Activated B cell treated with CpG ODN at 0.5 μM for 24 hours (primary cell): ENCODE measurements at places on chromosomes 1 and 21. TPM values are rescaled to one million over a fixed set of nuclear protein-coding genes. Genes with fewer than 3 reads are reported as not detected.

The S100A8 gene
- 0.93 TPM in 1 of 2 replicates, not detected in the other for total RNA-seq

The AGMAT gene
- 8.1 TPM in 2 replicates for total RNA-seq

The GBP6 gene
- not detected in 2 replicates for total RNA-seq

DNA sequence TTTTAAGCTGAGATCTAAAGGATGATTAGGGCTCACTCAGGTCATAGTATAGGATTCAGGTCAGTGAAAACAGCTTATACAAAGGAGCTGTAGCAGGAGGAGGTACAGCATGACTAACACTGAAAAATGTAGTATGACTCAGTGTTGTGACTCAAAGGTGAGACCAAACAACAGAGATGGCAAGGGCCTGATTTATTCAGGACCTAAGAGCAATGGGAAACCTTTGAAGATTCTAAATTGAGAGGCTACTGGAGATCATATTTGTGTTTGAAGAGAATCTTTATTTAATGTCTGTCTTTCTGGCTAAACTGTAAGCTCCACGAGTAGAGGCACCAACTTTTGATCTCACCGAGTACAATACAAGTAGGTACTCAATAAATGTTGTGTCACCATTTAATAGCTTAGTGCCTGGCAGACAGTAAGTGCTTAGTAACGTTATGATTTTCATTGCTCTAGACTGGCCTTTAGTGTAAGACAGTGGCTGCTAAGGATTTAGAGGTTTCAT, 43.5 kb downstream of the PRKAA2 start:
- no peak overlapping the region for H3K4me3 ChIP-seq
- no peak overlapping the region for H3K27ac ChIP-seq
- peaks cover 6% of the 10 kb centered on the region for H3K27me3 ChIP-seq
- no peaks in the 10 kb centered on the region for H3K36me3 ChIP-seq

- H3K27me3 ChIP-seq: no peaks in the 10 kb centered on the region
- no peak for DNase-seq
- no peak overlapping the region for H3K27ac ChIP-seq
- H3K4me3 ChIP-seq: no peak overlapping the region
- H3K36me3 ChIP-seq: peaks cover 45% of the 10 kb centered on the region
Measured at GRCh38 chr21:36195613-36196012, 39.0 kb downstream of the DOP1B start.

DNA sequence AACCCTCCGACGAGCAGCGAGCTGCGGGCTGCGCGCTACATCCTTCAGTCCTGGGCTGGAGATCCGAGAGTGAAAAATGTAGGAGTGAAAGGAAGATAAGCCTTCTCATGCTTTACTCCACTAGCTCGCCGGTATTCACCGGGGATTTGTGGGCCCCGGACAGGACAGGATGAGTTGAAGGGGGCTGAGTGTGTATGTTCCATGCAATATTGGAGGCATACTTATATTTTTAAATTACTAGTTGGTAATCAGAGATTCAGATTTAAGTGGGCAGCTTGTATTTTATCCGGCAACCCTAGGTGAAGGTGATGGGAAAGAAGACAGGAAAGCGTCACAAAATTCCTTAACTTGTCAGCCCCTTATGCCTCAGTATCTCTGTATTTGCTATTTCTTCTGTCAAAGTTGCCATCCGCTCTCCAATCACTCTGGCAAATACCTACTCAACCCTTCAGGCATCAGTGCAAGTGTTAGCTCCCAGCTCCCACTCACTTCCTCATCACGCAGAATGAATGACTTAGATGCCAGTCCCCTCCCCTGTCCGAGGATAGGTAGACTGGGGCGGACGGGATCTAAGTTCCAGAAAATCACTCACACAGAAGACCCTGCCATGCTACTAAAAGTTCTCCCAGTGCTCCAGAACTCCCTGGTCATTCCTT, 503 bp upstream of the PIGM start:
- no peaks in the 10 kb centered on the region for H3K27me3 ChIP-seq
- H3K4me1 ChIP-seq: peaks cover 26% of the 10 kb centered on the region
- no peak for DNase-seq
- H3K4me3 ChIP-seq: peak overlapping the region; percentile 97
- peak overlapping the region; percentile 82 for H3K27ac ChIP-seq

GRCh38 chr1:59415286-59415850, 118.5 kb downstream of the FGGY start:
- H3K27me3 ChIP-seq: no peaks in the 10 kb centered on the region
- H3K27ac ChIP-seq: no peak overlapping the region
- no peaks in the 10 kb centered on the region for H3K36me3 ChIP-seq
- no peak overlapping the region for H3K4me3 ChIP-seq
- H3K4me1 ChIP-seq: peaks cover under 1% of the 10 kb centered on the region
- no peak for DNase-seq

DNA sequence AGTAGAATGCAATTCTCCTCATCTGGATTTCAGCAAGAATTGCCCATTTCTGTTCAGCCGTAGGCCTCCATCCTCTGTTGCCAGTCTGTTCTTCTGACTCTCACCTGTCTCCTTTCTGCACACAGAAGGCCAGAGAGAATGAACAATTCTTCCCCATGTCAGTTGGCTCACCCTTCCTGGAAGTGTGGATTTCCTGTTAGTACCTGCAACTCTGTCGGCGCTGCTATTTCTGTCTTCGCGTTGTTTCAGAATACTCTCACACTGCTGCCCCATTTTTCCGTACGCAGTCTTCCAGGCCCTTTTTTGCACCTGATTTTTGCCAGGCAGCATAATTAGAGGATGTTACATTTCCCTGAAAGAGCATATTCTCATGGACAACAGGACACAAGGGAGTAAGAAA, 200.7 kb downstream of the FGGY start:
- no peaks in the 10 kb centered on the region for H3K27me3 ChIP-seq
- H3K27ac ChIP-seq: no peak overlapping the region
- DNase-seq: no peak

DNA sequence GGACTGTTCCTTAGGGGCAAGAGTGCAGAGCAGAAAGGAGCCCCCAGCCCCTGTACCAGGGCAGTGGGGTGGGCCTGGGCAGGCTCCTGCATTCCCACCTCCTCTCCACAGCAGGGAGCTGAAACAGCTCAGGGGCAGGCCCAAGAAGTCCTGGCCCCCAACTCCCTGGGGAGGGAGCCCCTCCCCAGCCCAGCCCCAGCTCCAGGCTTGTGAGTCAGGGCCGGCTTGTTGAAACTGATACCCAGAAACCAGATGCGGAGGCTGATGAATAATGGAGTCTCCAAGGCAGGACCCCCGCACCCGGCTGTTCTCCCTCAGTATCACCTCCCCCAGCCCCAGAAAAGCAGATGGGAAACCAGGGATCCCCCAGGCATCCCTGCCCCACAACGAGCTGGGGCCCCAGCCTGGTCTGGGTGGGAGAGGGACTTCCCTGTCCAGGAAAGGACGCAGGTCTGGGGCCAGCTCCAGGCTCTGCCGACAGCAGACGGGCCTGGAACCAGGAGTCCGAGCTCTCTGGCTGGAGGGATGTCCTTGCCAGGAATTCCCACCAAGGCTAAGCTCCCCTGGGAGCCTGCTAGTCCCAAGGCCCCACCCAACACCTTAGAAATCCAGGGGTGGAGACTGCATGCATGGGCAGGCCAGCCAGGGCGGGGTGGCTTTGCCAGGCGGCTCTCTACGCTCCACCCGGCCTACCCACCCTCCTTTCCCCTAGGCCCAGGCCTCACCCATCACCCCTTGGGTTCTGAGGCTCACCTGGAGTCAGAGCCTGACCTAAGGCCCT, 2.7 kb downstream of the PLEKHG5 start:
- no peak overlapping the region for H3K27ac ChIP-seq
- peaks cover 14% of the 10 kb centered on the region for H3K27me3 ChIP-seq
- no peaks in the 10 kb centered on the region for H3K36me3 ChIP-seq
- no peak for DNase-seq
- no peak overlapping the region for H3K4me3 ChIP-seq
- H3K4me1 ChIP-seq: peaks cover 13% of the 10 kb centered on the region

DNA sequence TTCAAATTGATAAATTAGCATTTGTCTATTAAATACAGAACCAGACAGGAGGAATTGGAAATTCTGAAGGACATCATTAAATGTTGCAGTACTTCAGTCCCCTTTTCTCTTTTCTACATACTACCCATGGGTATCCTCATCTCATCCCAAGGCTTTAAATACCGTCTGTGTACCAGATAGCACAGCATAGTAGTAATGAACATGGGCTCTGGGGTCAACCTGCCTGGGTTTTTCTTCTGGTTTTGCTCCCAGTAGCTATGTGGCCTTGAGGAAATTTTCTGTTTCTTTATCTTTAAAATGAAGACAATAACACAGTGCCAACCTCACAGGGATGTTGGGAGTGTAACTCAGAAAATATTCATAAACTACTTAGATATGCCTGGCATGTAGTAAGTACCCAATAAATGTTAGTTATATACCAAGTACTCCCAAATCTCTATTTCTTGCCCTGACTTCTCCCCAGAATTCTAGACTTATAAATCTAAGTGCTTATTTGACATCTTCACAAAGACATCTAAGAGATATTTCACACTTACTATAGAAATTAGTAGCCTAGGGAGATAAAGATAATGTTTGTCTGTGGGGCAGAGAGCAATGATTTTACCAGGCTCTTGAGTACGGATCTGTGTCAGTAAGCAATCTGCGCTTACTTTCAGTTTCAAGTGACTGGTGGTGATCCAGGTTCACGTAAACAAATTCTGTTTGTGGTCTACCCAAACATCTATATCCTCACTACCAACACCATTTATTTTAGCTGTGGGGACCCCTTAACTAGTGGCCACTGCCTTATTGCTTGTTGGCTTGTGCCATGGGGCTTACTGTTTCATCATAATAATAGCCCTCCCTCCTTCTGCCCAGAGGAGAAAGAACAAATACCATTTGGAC, 37.3 kb downstream of the VANGL2 start:
- peaks cover 68% of the 10 kb centered on the region for H3K4me1 ChIP-seq
- H3K27me3 ChIP-seq: no peaks in the 10 kb centered on the region
- H3K36me3 ChIP-seq: peaks cover 16% of the 10 kb centered on the region
- H3K27ac ChIP-seq: peak overlapping the region; percentile 97
- no peak for DNase-seq
- peak overlapping the region; percentile 73 for H3K4me3 ChIP-seq

GRCh38 chr1:112395256-112395820, 676 bp upstream of the CTTNBP2NL start:
- H3K4me1 ChIP-seq: peaks cover 59% of the 10 kb centered on the region
- peak overlapping the region; percentile 95 for H3K4me3 ChIP-seq
- H3K27me3 ChIP-seq: peaks cover 5% of the 10 kb centered on the region
- H3K27ac ChIP-seq: peak overlapping the region; percentile 71

- no peak overlapping the region for H3K27ac ChIP-seq
- no peak for DNase-seq
- H3K27me3 ChIP-seq: no peaks in the 10 kb centered on the region
- peaks cover 52% of the 10 kb centered on the region for H3K36me3 ChIP-seq
- H3K4me3 ChIP-seq: no peak overlapping the region
- peaks cover 2% of the 10 kb centered on the region for H3K4me1 ChIP-seq
Measured at GRCh38 chr1:155437405-155437804, 116.7 kb downstream of the RUSC1 start.

GRCh38 chr1:52364235-52364839, 1.7 kb downstream of the CC2D1B start:
- H3K27ac ChIP-seq: peak overlapping the region; percentile 88
- peak overlapping the region; percentile 64 for H3K4me3 ChIP-seq
- H3K4me1 ChIP-seq: peaks cover 30% of the 10 kb centered on the region
- no peak for DNase-seq
- H3K36me3 ChIP-seq: peaks cover 48% of the 10 kb centered on the region

DNA sequence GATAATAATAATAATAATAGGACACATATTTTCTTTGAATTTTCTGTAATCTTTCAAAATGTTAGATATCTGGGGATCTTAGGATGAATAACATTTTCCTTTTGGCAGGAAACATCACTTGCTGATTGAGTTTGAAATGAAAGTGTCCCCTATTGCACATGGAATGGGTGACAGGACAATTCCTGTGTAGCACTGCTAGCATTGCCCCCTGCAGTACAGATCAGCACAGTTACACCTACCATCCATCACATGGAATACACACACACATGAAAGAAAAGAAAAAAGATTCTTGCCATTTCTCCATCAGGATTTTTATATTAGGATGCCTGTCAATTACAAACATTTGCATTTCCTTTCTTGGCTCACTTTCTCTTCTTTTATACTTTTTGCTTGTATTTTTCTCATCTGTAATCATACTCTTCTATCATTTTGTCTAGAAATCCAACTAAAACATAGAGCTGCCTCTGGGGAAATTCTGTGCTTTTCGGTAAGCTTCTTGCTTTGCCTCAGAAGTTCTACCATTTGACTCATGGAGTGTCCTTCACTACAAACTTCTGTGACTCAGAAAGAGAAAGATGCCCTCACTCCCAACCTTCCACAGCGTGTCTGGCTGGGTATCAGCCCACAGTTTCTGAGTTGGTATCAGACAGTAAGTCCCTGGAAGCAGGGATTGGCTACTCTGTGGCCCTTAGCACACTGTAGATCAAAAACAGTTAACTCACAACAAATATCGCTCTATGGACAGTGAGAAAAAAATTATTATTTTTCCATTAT, 641.2 kb downstream of the PTPRC start:
- H3K4me1 ChIP-seq: peaks cover 19% of the 10 kb centered on the region
- no peaks in the 10 kb centered on the region for H3K36me3 ChIP-seq
- H3K4me3 ChIP-seq: no peak overlapping the region
- H3K27me3 ChIP-seq: no peaks in the 10 kb centered on the region
- no peak overlapping the region for H3K27ac ChIP-seq

DNA sequence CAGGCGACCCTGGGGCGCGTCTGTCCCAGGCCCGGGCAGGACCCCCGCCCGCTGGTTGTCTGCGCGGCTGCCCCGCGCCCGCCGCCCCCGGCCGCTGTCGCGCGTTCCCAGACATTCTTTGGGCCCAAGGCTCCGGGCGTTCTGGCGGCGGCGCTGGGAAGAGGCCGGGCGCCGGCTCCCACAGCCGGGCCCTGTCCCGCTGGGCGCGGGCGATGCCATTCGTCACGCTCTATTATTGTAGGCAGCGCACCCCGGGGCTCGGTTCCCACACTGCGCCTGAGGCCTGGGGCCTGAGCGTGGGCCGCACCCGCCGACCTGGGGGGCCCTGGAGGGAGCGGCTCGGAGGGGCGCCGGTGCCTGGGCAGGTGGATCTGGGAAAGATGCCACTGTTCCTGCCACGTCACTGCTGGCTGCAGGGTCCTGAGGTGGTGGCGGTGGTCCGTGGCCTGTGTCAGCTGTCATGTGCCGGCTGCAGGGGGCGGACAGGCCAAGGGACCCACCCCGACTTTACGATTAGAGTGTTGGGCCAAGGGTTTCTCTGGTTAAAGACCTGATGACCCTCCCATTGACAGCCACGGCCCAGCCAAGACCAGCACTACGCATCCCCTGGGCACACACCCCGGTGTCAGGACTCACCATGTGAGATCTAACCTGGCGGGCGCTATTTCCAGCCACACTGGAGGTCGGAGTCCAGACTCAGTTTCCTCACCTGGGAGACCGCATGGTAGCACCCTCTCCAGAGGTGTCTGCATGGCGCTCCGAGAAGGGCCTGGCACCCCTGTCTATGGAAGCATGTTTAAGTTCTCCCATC, 55.1 kb upstream of the ADARB1 start:
- no peak for DNase-seq
- peaks cover 3% of the 10 kb centered on the region for H3K36me3 ChIP-seq
- peak overlapping the region; percentile 38 for H3K4me3 ChIP-seq

GRCh38 chr1:64033667-64034220, 169.7 kb upstream of the UBE2U start:
- H3K36me3 ChIP-seq: no peaks in the 10 kb centered on the region
- H3K4me3 ChIP-seq: no peak overlapping the region
- no peaks in the 10 kb centered on the region for H3K27me3 ChIP-seq
- H3K4me1 ChIP-seq: no peaks in the 10 kb centered on the region
